CD4-positive, alpha-beta T cell treated with Interleukin-17A for 1 hour (primary cell): ENCODE measurements at places on chromosomes 4 and X.

DNA sequence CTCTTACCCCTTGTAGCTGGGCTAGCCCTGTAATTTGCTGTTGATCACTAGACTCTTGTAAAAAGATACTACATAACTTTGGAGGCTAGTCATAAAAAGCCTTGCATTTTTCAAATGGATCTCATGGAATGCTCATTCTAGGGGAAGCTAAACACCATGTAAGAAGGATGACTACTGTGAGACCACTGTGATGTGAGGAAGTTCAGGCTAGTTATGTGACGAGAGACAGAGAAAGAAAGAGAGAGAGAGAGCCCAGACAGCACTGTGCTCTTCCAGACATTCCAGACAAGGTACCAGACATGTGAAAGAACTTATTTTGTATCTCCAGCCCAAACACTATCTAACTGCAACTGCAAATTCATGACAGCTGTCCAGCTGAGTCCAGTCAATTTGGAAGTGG lies 404.6 kb upstream of the PITX2 start:
- DNase-seq, result no peak

GRCh38 chr4:135411251-135411650 lies 1209.7 kb upstream of the PABPC4L start:
- DNase-seq, result no peak

DNA sequence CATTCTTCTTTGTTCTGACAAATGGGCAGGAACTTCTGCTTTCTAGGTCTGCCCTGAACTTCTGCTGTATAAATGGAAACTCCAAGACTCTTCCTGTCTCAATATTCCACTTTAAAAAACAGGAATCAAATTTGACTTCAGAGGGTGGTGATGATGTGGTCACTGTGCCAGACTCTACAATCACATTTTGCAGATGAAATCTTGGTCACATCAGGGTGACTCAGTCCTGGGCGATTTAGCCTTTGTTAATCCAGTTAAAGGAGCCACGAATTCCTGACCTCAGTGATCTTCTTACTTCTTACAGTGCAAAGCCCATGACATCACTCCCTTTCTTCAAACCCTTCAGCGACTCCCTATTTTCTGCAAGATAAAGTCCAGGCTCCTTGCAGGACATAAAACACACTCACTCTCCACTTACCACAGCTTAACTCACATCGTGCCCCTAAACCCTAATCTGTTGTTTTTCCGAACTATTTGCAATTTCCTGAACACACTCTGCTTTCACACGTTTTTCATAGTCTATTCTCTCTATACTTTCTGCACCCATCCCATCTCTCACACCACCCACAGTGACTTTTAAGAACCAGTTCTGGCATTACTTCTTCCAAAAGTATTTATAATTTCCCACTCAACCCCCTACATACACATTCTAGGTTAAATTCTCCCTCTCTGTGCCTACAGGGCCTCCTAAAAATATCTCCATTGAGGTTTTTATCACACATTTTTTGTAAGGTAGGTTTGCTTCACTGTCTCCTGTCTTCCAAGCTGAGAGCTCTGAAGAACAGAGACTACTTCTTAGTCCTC lies 11.1 kb downstream of the GASK1B start:
- no peak for DNase-seq

DNA sequence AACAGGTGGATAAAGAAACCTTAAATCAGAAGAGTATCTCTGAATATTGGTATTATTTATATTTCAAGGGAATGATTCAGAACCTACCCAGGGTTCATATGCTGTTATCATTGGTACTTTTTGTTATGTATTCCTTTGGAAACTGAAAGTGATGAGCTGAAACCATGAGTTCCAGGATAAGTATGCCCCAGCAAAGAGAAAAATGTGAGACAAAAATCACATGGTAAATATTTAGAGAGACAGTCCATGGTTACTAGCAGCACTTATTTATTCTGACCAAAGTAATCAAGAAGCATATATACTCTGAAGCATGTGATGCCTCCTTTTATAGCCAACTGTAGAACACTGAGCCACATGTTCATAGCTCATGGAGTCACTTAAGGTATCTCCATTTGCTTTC lies 277.7 kb downstream of the ARAP2 start:
- DNase-seq, result no peak

DNA sequence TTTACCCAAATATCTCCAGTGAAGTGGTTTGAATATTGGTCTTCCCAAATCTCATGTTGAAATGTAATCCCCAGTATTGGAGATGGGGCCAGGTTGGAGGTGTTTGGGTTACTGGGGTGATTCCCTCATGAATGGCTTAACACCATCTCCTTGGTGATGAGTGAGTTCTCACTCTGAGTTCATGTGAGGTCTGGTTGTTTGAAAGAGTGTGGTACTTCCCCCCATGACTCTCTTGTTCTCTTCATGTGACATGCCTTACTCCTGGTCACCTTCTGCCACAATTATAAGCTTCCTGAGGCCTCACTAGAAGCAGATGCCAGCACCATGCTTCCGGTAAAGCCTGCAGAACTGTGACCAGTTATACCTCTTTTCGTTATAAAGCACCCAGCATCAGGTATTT lies 32.9 kb upstream of the OTUD4 start:
- DNase-seq, result no peak

GRCh38 chrX:43745938-43746721 lies 90.0 kb downstream of the MAOA start:
- no peak for DNase-seq

GRCh38 chrX:134603806-134604700 lies 54.2 kb downstream of the PLAC1 start:
- no peak for DNase-seq

- DNase-seq, result no peak
Observed at GRCh38 chr4:139686130-139686529, 20.5 kb downstream of the MGST2 start.

- no peak for DNase-seq
Observed at GRCh38 chrX:39900777-39901170, 197.0 kb downstream of the BCOR start.

DNA sequence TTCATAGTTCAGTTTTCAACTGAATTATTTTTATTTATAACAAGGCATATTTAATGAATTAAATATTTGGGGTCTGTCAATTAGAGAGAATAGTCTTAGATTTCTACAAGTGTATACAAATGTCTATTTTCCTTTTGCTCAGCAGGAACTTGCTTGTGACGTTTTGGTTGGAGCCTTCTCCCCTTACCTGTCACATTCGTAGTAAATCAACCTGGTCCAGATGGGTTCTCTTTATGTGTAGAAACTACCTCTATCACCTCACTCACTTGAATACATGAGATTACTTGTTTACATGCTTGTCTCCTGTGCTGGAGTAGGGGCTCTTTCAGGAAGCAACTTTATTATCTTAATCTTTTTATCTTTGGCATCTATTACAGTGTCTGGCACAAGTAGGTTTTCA lies 938.3 kb upstream of the IGFBP7 start:
- DNase-seq, result no peak

- DNase-seq, result no peak
Observed at GRCh38 chr4:100722866-100723459, 205.1 kb upstream of the EMCN start.

DNA sequence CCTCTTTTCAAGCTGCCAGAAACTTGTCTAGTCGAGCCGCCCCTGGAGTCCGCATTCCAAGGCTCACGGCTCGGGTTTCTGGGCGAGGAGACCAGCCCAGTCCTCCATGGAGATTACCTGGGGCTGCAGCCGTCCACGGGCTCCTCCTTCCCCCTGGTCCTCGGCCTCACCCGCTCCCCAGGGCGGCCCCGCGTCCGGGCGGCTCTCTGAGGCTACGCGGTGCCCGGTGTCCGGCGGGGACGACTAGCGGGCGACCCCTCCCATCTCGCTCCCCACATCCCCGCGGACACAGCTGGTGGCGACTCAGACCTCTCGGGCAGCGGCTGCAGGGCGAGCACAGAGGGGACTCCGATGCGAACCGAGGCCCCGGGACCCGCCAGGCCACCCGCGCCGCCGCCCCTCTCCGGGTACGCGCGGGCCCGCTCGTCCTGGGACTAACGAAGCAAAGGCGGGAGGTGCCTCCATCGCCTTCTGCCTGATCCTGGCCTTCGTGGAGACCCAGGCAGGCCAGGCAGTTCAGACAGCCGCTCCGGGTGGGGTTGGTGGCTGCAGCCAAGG lies 159.4 kb downstream of the TRAM1L1 start:
- no peak for DNase-seq

- no peak for DNase-seq
Observed at GRCh38 chrX:67700602-67701001, 156.8 kb downstream of the AR start.
